ENCODE measurements at places on chromosomes 2 and 18.

- peak; percentile 76 for DNase-seq
Measured at GRCh38 chr18:55384551-55385275, 203.3 kb downstream of the TCF4 start.

- DNase-seq = no peak
Measured at GRCh38 chr2:134308474-134309385, 54.9 kb downstream of the MGAT5 start.

- no peak for DNase-seq
Measured at GRCh38 chr2:70958759-70959158, 19.7 kb upstream of the ANKRD53 start.

- DNase-seq = no peak
Measured at GRCh38 chr2:200788121-200788718, 23.5 kb upstream of the BZW1 start.

- peak; percentile 58 for DNase-seq
Measured at GRCh38 chr18:53610957-53611356, 613.5 kb downstream of the MBD2 start.

DNA sequence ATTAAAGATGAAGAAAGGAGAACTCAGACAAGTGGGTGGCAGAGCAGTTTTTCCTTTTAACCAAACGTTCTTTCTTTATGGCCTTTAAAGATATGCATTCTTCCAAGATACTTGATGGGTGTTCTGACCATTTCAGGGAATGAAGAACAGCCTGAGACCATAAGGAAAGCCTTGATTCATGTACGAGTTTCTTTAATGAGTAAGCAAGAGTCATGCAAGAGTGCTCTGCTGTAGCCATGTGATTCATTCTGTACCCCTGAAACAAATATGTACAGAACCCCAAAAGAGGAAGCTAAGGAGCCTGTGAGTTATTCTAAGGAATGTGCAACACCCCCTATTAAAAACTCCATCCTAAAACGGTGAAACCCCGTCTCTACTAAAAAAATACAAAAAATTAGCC lies 372.8 kb downstream of the MTX2 start:
- no peak for DNase-seq

- DNase-seq = no peak
Measured at GRCh38 chr2:149733936-149734685, 146.5 kb upstream of the MMADHC start.

DNA sequence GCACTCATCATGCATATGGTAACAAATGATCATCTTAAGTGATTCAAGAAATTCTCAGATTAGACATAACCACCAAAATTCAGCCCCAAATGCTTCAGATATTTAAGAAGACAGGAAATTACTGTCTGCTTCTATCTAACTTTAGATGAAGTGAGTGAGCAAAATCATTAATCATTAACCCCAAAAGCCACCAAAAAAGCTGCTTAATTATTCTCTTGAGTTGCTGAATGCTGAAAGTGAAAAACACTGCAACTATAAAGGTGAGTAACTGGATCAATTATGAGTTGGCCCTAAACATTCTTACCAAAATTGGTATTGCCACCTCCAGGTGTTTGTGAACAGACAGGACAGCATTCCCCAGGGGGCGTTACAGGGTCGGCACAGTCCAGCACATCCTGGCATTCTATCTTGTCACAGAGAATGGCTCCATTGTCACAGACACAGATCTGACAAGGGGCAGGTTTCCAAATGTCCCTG lies 69.6 kb downstream of the COL5A2 start:
- DNase-seq = no peak

- no peak for DNase-seq
Measured at GRCh38 chr2:110991911-110992310, 128.8 kb upstream of the BCL2L11 start.
